GM12878 (cell line): ENCODE measurements at places on chromosomes 6 and 20. TPM values are rescaled to one million over a fixed set of nuclear protein-coding genes. Genes with fewer than 3 reads are reported as not detected.

RAB32 gene
- total RNA-seq: not detected in 2 replicates

SIRPB2 gene
- total RNA-seq: not detected in 2 replicates

GRCh38 chr6:138278326-138278725 is 60.0 kb upstream of the PBOV1 start:
- no peak for DNase-seq

DNA sequence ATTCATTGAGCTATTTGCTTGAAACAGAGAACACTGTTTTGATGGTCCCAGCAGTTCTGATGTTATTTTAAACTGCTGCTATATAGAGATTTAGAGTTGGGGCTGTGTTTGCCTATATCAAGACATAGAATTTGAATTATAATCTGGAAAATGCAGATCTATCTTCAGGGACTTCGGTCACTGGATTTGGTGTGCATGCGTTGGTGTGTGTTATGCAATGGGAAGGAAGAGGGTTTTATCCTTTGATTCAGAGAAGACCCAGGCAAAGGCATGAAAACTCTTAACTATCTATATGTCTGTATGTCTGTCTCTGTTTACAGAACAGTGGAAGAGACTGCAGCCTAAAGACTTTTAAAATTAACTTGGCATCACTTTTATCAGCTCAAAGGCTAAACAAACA is 2.0 kb downstream of the ADGRB3 start:
- no peak for DNase-seq

- no peak for DNase-seq
Measured at GRCh38 chr20:24871480-24872213, 77.4 kb upstream of the CST7 start.
